WTC11 (cell line): ENCODE measurements at places on chromosomes 1 and 21. TPM values are rescaled to one million over a fixed set of nuclear protein-coding genes. Genes with fewer than 3 reads are reported as not detected.

The DIRAS3 gene
- 0.14 to 0.22 TPM (median 0.16 TPM) in 3 replicates for total RNA-seq

The KRTAP7-1 gene
- total RNA-seq: not detected in 3 replicates

The C1orf210 gene
- total RNA-seq: 11.7 to 14.0 TPM (median 12.8 TPM) in 3 replicates

The LMX1A gene
- not detected in 3 replicates for total RNA-seq

The GOLT1A gene
- total RNA-seq: 6.5 to 6.7 TPM (median 6.6 TPM) in 3 replicates

The SPATA6 gene
- 16.0 to 17.7 TPM (median 17.1 TPM) in 3 replicates for total RNA-seq

The GCSAML gene
- not detected in 3 replicates for total RNA-seq

The PTAFR gene
- 1.8 to 2.6 TPM (median 1.9 TPM) in 3 replicates for total RNA-seq

The S100A3 gene
- 0.33 TPM in 1 of 3 replicates, not detected in the others for total RNA-seq

The NCF2 gene
- total RNA-seq: 0.25 to 0.52 TPM (median 0.41 TPM) in 3 replicates

The SLC45A3 gene
- 14.8 to 15.2 TPM (median 15.0 TPM) in 3 replicates for total RNA-seq

The B3GALT2 gene
- 0.05 TPM in 1 of 3 replicates, not detected in the others for total RNA-seq

The GSTM2 gene
- total RNA-seq: 12.9 to 15.4 TPM (median 15.3 TPM) in 3 replicates

The MX1 gene
- 3.6 to 4.6 TPM (median 4.0 TPM) in 3 replicates for total RNA-seq

The RCAN1 gene
- 5.4 to 5.9 TPM (median 5.6 TPM) in 3 replicates for total RNA-seq

The LRRC7 gene
- total RNA-seq: not detected in 3 replicates

The ESRRG gene
- total RNA-seq: 1.8 to 2.3 TPM (median 2.2 TPM) in 3 replicates

The CACHD1 gene
- total RNA-seq: 26.3 to 34.4 TPM (median 34.4 TPM) in 3 replicates

The LAX1 gene
- not detected in 3 replicates for total RNA-seq

The OR2G2 gene
- not detected in 3 replicates for total RNA-seq

The OR2T33 gene
- total RNA-seq: not detected in 3 replicates

The IL6R gene
- 3.2 to 7.0 TPM (median 3.4 TPM) in 3 replicates for total RNA-seq

The MROH7 gene
- total RNA-seq: 0.13 to 0.44 TPM (median 0.41 TPM) in 3 replicates
